ENCODE measurements at places on chromosomes 4 and X.

DNA sequence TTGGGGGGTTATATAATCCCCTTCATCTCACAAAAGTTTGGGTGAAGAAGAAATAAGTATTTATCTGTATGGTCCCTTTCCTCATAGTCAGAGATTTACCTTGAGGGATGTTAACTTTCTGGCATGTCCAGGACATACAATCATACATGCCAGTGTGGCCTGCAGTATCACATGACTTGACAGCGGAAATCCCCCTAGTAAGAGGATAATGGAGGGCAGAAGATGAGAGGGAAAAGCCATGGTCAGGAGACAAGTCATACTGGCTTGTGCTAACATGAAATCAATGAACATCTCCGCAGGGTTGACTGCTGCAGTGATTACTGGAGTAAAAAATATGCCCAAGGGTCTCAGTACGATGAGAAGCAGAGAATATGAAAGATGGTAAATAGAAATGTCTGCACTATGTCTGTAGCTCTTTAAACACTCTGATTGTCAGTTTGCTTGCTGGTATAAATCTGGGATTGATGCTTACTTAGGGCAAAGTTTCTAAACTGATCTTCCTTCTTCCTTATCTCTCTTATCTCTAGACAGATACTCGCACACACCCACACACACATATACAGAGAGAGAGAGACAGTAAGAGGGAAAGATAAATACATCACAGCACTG, 1385.6 kb upstream of the ADGRL3 start:
- DNase-seq, result no peak

DNA sequence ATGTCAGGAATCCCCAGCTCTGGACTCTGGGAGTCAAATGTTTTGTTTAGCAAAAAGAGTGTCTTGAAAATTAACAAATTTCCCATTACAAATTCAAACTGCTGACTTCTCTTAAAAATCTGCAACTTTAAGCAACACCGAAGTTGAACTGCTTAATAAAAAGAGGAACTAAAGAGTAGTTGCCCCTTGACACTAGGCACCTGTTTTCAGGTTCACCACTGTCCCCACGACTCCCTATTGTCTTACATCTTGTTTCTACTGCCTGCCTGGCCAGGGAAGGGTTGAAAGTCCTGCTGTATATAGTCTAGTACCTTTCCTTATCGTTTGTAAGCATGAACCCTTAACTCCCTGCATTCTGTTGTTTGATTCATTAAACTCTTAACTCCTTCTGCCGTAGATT, 173.9 kb downstream of the SCFD2 start:
- DNase-seq, result no peak

GRCh38 chr4:125714845-125715244, 400.1 kb downstream of the FAT4 start:
- DNase-seq, result no peak

DNA sequence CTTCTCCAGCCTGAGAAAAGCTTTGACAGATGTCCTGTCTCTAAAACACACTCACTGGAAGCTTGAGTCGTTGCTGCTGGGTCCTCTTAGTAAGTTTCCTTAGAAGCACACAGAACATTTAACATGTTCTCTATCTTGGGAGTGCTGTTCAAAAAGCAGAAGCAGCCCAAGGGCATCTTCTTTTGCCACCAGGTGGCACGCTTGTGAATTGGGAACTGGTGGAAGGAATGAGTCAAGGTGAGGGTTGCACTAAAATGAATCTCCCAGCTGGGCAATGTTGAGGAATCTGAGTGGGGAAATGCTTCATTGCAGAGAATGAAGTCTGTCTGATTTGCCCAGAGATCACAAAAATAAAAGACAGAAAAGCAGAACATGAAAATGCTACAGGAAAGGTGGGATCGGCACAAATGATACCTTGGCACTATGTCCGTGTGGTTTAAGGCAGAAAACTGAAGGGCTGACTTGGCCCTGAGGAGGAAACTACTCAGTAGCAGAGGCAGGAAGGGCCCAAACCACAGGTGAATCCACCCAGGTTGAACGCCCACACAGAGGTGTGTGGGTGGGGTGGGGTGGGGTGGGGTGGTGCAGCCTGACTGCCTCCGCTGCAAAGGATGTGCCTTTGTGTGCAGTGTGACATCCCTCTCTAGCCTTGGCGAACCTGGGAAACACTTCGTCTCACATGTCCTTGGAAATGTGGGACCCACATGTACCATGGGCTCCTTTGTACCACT, 26.0 kb downstream of the KIT start:
- no peak for DNase-seq

GRCh38 chr4:183241322-183241640, 78.8 kb downstream of the CLDN22 start:
- no peak for DNase-seq

- no peak for DNase-seq
Observed at GRCh38 chr4:163072222-163072621, 94.5 kb downstream of the NAF1 start.

DNA sequence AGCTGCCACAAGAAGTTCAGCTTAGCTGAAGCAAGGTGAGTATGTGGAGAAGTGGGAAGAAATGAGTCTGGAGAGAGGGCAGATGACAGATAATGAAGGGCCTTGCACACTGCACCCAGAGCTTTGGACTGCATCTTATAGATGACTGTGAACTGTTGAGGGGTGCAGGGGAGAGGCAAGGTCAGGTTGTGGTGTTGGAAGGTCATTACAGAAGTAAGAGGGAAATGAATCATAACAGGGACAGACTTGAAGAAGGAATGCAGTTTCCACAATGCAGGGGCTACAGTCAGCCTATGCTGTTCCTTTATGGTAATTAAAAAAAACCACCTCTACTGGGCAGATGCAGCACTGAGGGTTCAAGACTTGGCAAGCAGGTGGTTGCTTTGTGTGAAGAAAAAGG, 4.8 kb upstream of the IGFBP7 start:
- no peak for DNase-seq

- DNase-seq, result no peak
Observed at GRCh38 chr4:166044871-166045270, 171.8 kb downstream of the TLL1 start.

- DNase-seq, result no peak
Observed at GRCh38 chr4:98556451-98556850, 102.0 kb downstream of the TSPAN5 start.

- DNase-seq, result no peak
Observed at GRCh38 chrX:100926453-100926852, 2.3 kb downstream of the XKRX start.

GRCh38 chr4:149048451-149049143, 606.4 kb upstream of the NR3C2 start:
- DNase-seq, result no peak

DNA sequence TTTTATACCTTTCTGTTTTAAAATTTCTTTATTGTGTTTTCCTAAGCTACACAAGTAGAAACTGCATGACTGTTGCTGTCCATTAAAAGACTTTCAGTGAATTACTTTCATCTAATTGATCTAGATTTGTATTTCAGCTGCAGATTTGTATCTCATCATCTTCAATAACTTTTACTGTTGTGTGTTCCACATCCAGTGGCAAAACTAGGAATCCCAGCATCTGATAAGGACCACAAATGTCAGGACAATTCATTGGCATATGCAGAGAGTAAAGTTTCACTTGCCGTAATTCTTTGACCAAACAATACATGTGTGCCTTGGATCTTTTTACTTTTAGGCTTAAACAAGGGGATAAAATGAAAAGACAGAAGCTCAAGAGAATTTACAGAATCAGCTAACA, 112.6 kb downstream of the FBXO8 start:
- DNase-seq, result no peak

DNA sequence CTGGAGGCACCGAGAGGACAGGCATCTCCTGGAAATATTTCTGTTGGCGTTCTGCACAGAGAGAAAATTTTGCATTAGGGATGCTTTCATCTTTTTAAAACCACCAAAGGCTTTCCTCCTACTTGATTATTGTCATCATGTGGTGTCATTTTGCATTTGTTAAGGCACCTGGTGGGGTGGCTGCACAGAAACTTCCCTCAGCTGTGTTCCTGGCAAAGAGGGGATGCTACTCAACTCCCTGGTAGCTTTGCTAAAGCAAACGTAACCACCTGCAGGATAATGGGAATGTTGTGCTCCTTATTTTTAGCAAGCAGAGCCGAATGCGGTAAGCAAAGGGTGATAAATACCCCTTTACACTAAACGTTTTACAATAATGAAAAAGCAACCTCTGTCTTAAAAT, 229.8 kb downstream of the STIM2 start:
- DNase-seq, result no peak

GRCh38 chr4:78953769-78954666, 14.8 kb upstream of the PAQR3 start:
- DNase-seq, result peak; percentile 27

DNA sequence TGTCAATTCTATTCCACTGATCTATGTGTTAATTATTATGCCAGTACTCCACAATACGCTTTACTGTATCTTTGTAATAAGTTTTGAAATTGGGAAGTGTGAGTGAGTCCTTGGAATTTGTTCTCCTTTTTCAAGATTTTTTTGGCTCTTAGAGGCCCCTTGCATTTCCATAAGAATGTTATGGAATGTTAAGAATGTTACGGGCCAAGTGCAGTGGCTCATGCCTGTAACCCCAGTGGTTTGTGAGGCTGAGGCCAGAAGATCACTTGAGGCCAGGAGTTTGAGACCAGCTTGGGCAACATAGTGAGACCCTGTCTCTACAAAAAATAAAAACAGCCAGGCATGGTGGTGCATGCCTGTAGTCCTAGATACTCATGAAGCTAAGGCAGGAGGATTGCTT, 167.6 kb upstream of the CXorf66 start:
- DNase-seq, result no peak

DNA sequence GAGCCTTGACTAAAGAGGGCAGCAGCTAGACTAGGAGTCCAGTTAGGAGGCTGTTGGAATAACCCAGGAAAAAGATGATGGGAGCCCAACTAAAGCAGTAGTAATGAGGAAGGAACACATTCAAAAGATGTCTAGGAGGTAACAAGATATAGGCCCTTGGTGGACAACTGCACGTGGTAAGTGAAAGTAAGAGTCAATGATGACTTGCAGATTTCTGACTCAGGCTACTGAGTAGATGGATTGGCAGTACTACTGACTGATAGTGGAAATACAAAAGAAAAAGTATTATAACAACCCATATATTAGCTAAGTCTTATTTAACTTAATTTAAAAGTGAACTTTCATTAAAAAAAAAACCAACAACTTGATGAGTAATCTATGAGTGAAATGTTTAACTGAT, 74.0 kb downstream of the PAK3 start:
- DNase-seq, result no peak

DNA sequence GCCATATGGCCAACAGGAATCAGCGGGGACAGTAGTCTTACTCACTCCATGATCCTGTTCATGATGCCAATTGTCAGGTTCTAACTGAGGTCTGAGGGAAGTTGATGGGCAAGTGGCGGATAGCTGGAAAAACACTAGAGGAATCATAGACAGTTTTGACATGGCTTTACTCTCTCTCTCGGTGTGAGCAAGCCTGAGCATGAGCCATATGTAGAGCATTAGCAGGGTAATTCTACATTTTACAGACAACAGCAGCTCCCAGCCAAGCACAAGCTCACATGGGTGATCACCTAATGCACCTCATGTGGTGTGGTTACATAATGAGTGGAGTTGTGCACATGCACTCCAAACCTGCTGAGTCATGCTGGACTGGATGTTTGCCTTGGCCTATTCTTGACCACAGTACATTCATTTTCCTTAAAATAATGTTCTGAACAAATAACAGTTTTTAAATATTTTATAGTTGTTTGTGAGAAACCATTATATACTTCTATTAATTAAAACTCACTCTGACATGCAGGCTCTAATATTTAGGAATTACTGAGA, 429.2 kb downstream of the GPAT3 start:
- DNase-seq, result no peak

DNA sequence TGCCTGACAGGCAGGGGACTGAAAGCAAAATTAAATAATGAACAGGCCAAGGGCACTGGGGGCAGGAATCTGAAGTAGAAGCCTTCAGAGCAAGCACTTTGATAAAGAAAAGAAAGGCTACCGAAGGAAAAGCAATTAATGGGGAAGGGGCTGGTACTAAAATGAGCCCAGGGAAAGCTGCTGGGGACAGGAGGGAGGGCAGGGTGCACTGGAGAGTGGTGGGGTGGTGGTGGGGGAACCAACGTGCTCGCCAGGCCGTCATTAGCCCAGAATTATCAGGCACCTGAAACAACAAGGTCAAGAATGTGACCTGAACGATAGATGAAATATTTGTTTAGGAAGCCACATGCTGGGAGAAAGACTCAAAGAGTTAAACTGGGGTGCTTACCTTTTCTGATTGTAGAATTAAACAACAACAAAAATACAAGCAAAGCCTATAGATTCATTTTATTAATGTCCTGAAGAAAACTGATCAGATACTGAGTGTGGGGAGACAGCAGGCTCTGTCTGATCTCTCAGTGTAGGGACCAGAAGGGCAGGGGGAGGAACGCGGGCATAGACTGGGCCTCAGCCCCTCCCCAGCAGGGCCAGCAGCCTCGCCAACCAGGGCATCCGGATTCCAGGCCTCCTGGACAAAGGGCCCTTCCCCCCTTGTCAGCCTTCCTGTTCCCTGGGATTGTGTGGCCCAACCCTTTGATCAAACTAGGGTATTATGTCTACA, 239.7 kb upstream of the KLF3 start:
- DNase-seq, result no peak

DNA sequence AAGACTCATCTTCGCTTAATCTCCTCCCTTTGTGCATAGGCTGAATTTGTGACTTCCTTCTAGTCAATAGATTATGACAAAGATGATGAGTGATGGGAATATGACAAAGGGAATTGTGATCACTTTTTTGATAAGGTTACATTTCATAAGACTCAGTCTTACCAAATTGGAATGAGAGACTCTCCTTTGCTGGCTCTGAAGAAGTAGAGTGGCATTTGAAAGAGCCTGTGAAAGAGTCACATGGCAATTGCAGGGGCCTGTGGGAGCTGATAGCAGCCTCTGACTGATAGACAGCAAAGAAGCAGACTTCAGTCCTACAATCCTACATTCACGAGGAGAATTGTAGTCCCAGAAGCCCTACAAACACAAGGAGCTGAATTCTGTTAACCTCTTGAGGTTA, 44.9 kb upstream of the ADAMTS3 start:
- DNase-seq, result no peak

- DNase-seq, result no peak
Observed at GRCh38 chrX:152810403-152810802, 20.2 kb downstream of the CETN2 start.

- no peak for DNase-seq
Observed at GRCh38 chrX:50470103-50471031, at the start of gene DGKK. Gene DGKK, minus strand, starts transcription at chrX:50470825. Its CDS starts 147 bp downstream, at chrX:50470678.

DNA sequence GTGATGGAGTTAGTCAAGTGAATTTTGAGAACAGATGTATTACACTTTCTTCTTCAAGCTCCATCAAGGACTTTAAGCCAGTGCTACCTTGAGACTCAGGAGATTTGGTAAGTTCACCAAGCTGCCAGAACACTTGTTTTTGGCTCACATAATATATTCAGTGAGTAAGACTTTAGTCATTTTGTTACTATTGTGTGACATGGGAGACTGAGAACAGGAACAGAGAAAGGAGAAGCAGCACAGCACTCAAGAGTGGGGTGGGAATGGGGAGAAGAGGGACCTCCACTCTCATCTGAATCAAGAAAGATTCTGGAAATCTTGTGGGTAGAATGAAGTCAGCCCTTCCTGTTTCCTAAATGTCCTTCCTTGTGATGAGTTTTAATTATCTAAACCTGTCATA, 87.3 kb upstream of the TET2 start:
- DNase-seq, result no peak

- DNase-seq, result no peak
Observed at GRCh38 chrX:118756101-118756500, 28.7 kb downstream of the IL13RA1 start.

Measured in NCI-H446 treated with DMSO at 0.1 percent for 48 hours (cell line).